T-helper 17 cell (primary cell): ENCODE measurements at places on chromosomes 16 and 17. TPM values are rescaled to one million over a fixed set of nuclear protein-coding genes. Genes with fewer than 3 reads are reported as not detected.

DNA sequence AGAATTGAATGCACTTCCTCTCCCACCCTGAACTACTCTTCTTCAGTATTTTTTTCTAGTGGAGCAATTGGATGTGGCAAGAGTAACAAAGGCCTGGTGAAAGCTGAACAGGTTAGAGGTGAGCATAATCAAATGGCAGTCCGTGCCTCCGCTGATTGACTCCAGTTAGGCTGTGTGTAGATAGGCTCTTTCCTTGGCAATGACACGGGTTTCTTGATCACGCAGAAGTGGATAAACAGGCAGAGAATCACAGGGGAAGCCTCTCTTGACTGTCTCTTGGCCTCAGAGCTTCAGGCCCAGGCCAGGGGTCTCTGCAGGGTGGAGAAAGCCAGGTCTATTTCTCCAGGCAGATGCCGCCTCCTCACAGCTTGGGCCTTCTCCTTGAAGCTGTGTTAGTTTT is 4.2 kb downstream of the CD300LB start:
- DNase-seq = no peak

DNA sequence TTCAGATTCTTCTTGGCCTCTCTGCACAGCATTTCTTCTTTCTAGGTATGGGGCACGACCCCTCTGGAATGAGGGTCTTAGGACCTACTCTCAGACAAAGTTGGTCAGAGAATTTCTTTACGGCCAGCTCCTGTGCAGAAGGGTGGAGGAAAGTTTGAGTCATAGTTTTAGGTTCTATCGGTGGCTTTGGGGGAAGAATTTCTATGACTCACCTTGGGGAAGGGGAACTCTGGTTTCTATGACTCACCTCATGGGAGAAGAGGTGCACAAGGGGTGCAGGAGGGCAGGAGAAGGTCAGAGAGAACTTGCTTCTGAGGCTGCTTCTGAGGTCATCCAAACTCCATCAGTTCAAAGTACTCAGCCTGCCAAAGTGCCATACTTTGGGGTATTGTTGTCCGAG is 2.5 kb upstream of the ABCC12 start:
- no peak for DNase-seq

GRCh38 chr17:62986549-62986948 is 20.5 kb downstream of the TANC2 start:
- DNase-seq = no peak

GRCh38 chr17:66431910-66432309 is 129.5 kb downstream of the PRKCA start:
- no peak for DNase-seq

- DNase-seq = no peak
These were observed 49.8 kb downstream of the CDH1 start for GRCh38 chr16:68786685-68787418.

DNA sequence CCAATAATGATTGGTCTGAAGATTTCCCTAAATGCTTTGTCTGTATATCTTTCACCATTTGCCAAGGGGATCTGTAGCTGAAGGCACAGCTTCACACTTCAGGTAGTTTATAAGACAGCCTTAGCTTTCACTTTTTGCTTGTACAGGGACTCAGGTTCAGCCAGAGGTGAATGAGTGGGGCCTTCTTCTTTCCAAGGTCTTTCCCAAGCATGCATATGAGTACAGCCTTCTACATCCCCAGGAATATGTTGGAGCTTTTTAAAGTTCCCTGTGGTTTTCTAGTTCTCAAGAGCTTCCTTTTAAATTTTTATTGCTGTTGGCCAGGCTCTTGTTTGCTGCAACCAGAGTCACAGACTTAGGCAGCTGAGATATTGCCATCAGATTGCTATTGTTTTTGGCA is 17.9 kb upstream of the SPDYE4 start:
- no peak for DNase-seq

DNA sequence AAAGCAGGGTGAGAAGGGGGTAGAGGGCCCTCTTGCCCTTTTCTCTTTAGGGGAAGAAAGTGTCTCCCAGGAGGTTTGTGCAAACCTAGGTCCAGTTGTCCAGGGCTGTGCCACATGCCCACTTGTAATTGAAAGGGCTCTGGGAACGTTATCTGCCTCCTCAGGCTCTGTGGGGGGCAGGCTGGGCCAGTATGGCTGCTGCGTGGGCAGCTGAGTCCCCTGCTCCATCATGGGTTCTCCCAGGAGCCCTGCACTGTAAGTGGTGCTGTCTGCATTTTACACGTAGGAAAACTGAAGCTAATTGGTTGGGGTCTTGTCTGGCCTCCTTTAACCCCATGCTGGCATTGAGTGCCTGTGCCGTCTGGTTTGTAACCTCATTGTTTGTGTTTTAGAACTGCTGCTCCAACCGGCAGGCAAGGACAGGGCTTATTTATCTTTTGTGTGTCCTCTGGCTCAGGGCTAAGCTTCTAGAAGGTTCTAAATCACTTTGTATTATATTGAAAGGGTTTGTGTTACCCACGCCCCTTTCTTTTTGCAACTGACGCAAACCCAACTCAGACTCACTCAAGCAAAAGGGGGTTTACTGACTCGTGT is 117.7 kb upstream of the CIBAR2 start:
- no peak for DNase-seq

DNA sequence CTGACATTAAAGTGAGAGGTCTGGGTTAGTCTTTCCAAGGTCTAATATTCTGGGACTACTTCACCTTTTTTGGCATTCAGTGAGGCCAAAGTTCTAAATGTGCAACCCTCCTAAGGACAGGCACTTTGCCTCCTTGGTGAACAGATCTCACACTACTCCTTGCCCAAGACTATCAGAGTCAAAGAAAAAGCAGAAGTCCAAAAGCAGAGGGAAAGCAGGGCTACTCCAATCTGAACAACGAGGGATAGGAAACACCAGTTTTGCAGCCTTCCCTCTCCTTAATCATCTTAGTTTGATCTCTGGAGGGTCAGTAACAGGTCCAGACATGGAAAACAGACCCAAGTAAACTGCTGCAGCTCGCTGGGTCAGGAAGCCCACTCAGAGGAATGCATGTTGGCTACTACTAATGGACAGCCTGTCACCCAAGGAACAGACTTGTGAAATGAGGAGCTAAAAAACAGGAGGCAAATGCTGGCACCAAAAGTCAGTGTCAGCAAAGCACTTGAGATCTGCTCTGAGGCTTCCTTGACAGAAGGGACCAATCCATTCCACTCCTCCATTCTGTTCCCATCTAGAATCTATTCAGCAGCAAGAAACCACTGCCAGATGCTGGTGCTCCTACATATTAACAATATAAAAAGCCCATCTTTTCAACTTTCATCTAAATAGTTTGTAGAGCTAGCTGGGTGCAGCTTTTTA is 29.9 kb downstream of the DCUN1D3 start:
- no peak for DNase-seq

DNA sequence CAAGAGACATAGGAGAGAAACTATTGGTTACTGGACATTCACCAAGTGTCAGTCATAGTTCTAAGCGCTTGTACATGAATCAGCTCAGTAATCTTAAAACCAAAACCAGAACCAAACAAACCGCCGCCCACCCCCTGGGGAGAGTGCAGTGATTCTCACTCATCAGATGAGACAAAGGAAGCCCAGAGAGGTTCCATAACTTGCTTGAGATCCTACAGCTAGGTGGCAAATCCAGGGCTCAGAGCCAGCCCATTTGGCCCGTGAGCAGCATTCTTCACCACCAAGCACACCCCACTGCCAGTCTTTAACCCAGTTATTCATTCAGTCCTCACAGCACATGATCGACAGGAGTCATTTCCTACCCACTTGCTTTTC is 37.2 kb upstream of the RGS9 start:
- peak; percentile 12 for DNase-seq

DNA sequence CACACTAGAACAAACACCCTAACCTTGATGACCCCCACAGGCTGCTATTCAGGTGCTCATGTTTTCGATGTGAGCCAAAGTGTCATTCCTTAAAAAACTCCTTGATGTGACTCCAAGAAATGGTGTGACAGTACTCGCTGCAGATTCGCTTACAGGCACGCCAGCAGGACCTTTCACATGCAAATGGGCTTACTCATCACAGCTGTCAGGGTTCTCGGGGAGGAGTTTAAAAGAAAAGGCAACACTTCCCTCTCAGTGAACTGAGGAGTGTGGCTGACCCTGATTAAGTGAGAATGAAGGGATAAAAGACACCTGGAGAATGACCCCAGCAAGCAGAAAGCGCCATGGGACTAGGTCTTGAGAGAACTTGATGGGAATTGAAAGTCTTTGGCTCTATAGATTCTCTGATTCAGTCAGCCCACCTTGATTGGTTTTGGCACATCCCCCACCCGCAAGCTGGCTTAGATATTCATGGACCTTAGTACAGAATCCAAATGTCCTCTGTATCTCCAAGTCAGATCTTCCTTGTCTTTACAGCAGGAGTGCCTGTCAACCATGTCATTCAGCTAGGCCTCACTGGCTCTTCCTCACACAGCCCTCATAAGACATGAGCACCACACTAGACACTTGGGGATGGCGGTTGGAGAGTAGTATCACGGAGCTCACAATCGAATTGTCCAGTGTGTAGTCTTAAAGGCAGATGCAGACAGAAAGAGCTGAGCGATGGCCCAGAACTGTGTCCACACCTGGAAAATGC is 82.6 kb downstream of the HIC1 start:
- DNase-seq = no peak

DNA sequence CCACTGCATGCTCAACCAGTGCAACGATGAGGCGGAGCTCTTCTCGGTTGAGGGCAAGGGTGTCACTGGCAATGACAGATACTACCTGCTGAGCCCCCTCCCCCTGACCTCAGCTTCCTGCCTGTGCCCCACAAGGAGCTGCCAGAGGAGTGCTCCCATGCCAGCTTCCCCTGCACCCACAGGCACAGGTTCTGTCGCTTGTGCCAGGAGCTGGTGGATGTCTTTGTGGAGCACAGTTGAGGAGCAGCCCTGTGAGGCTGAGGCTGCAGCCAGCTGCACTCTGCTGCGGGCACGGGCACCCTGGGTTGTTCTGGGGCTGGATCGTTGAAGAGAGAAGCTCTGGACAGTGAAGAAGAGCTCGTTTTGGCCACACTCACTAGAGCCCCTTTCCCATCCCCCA is 165.3 kb upstream of the ZNF267 start:
- no peak for DNase-seq

DNA sequence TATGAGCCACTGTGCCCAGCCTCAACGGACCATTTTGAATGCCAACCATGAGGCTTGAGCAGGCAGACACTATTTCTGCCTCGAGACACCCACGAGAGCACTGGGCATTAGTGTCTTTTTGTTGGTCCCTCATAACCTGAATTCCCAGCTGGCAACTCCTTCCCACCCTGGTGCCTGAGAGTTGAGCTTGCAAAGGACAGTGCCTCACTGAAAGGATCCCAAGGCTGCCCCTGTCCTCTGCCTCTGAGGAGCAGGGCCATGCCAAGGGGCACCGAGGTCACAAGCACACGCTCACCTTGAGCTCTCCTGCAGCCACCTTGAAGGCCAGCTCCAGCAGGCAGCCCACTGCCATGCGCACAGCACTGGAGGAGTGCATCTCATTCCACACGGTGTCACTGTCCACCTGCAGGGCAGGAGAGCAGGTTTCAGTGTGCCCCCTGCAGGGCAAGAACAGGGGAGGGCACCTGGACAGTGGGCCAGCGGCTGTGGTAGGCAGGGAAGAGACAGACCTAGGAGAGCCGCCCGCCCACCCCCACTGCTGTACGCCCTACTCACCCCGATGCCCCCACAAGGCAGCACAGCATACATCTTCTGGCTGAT is 12.8 kb downstream of the G6PC3 start:
- DNase-seq = no peak

GRCh38 chr17:38508954-38509771 is 80.9 kb downstream of the ARHGAP23 start:
- peak; percentile 52 for DNase-seq

- no peak for DNase-seq
These were observed 7.3 kb downstream of the TNRC6A start for GRCh38 chr16:24736758-24737157.

DNA sequence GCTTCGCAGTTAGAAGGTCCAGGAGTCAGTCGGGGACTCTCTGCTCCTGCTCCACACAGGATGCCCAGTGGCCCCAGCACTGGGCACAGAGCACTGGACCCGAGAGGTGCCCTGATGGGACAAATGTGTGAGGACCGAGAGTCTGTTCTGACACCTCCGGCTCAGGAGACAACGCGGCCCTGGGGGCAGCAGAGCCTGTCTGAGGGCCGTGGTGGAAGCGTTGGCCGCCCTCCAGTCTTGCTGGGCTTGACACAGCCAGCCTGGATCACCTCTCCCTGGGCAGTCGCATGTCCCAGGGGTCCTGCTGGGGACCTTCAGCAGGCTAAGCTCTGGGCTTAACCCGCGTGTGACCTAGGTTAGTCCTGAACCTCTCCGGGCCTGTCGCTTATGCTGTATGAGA is 23.1 kb downstream of the LGALS9 start:
- no peak for DNase-seq

- DNase-seq = no peak
These were observed 27.0 kb downstream of the BMERB1 start for GRCh38 chr16:15461376-15461775.

- no peak for DNase-seq
These were observed 24.9 kb downstream of the GSE1 start for GRCh38 chr16:85637808-85638647.

- no peak for DNase-seq
These were observed 4.0 kb downstream of the BPTF start for GRCh38 chr17:67829331-67829730.

- DNase-seq = no peak
These were observed 82.6 kb downstream of the DYNLRB2 start for GRCh38 chr16:80623376-80623775.

DNA sequence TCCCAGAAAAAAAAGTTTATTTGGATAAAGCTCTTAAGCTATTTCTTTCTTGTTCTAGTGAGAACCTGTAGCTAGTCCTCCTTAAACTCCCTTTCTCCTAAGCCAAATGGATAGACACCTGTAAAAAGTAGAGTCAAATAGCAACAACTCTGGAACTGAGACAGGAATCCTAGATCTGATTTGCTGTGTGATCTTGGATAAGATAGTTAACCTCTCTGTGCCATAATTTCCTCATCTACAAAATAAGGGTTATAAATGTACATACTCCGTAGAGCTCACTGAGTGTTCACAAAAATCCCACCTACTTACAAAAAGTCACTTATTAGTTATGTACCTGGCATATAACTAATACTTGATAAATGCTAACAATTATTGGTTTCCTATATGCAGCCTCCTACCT is 270.3 kb downstream of the ABCC12 start:
- no peak for DNase-seq

GRCh38 chr17:77701996-77702395 is 256.5 kb upstream of the TNRC6C start:
- DNase-seq = no peak

KCNH6 gene
- total RNA-seq = not detected

HSD17B1 gene
- 0.90 TPM for total RNA-seq

BRICD5 gene
- total RNA-seq = 4.0 TPM

NOG gene
- 0.37 TPM for total RNA-seq

RNF112 gene
- total RNA-seq = 0.25 TPM

HOXB1 gene
- not detected for total RNA-seq

HSD17B2 gene
- not detected for total RNA-seq

TAT gene
- total RNA-seq = not detected

HSD11B2 gene
- not detected for total RNA-seq

ENPP7 gene
- not detected for total RNA-seq

DRC7 gene
- not detected for total RNA-seq
